Activated CD8-positive, alpha-beta memory T cell treated with anti-CD3 and anti-CD28 coated beads, Interleukin-2, amount 50 U/mL, for 4 hours (primary cell): ENCODE measurements at places on chromosomes 2 and 18.

- no peak for DNase-seq
Measured at GRCh38 chr2:130327703-130328527, 14.8 kb upstream of the IMP4 start.

DNA sequence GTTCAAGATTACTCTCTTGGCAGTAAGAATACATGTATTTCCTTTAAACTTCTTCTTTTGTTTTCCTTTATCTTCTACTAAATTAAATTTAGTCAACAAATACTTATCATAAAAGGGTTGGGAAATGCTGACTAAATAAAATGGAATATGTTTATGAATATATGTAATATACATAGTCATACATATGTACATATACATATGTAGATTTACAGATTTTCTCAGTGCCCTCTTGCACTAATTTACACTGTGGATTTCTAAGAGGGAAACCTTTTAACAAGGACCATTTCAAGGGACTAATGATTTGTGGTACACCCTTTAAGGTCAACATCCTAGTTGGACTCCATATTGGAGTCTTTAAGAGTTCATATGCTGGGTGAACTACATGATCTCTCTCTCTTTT, 37.2 kb downstream of the FAM98A start:
- no peak for DNase-seq

- DNase-seq = no peak
Measured at GRCh38 chr2:204108781-204109295, 172.3 kb downstream of the ICOS start.

DNA sequence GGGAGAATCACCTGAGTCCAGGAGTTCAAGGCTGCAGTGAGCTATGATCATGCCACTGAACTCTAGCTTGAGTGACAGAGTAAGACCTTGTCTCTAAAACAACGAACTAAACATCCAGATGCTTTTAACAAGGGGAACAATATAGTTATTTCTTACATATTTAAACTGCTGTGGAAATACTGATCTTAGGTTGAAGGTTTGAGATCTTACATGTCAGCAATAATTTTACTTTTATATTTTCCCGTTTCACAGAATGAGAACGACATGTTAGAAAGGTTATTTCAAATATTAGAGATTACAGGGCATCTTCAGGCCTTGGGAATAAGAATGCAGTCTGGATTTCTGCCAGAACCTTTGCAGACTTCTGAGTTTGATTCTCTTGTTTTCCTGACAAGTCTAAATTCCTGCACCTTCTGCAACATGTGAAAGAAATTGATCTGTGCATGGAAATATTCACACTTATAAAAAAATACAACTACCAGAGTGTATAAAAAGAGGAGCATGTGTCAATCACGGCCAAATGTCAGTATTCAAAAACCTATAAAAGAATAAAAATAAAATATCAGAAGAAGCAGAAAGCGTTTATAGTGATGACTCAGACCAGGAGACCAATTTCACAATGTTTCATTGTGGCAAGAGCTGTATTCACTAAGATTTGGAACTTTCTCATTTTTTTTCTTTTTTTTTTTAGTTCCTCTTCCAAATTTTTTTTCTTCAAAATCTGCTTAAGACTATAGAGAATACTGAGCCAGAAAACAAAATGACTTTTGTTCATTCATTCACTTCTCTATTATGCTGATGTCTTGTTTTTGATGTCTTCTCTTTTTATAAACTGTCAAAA, 29.6 kb downstream of the COLEC12 start:
- DNase-seq = no peak

DNA sequence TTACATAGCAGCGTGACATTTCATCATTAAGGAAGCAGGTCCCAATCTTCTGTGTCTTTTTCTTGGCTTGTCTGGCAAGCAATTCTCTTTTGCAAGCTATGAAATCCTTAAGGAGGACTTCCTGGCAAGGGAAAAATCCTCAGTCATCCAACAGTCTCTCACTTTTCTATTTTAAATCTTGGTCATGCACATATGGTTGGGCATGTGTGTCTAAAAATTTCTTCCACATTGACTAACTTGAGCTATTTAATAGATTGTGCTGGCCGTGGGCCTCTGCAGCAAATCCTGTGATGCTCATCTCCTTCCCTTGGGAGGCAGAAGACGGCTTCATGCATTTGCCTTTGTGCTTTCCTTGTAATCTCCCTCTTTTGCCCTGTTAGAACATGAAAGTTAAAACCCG, 634.3 kb upstream of the FANCL start:
- DNase-seq = no peak

- no peak for DNase-seq
Measured at GRCh38 chr18:62485684-62486083, 37.1 kb upstream of the ZCCHC2 start.

- no peak for DNase-seq
Measured at GRCh38 chr2:20436716-20437470, 10.0 kb upstream of the RHOB start.

DNA sequence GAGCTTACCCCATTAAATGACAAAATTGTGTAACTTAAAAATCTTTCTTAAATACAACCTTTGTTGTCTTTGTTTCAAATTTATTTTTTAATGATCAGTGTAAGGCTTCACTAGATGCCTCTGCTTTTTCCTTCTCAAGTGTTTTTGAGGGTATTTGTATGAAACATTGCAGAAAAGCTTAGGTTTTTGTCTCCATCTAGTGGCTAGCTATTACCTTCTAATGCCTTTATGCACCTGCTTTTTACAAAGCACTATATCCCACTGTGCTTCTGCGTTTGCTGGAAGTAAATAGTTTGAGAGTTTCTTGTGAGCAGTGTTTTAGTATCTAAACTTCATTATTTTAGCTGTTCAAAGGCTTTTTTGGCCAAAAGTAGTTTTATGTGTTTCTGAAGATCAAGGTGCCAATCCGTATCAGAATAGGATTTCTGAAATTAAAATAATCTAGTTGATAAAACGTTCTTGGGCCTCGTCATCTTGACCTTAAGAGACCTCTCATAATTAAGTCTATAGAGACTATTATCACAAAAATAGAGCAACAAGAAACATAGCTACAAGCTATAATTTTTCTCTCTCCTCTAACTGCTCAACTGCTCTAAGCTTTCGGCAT, 47.0 kb downstream of the IWS1 start:
- DNase-seq = no peak

DNA sequence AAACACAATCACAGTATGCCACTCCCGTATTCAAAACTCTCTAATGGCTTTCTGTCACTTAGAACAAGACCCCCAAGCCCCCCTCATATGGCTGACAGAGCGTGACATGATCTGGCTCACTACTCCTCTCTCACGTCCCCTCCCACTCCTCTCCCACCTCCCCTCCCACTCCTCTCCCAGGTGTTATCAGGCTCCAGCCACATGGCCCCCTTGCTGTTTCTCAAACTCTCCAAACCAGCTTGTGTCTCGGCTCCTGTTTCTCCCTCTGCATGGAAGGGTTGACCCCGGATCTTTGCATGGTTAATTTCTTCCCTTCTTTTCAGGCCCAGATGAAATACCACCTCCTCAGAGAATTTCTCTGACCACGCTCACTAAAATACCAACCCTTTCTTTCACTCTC, 180.8 kb downstream of the SLC8A1 start:
- DNase-seq = no peak

DNA sequence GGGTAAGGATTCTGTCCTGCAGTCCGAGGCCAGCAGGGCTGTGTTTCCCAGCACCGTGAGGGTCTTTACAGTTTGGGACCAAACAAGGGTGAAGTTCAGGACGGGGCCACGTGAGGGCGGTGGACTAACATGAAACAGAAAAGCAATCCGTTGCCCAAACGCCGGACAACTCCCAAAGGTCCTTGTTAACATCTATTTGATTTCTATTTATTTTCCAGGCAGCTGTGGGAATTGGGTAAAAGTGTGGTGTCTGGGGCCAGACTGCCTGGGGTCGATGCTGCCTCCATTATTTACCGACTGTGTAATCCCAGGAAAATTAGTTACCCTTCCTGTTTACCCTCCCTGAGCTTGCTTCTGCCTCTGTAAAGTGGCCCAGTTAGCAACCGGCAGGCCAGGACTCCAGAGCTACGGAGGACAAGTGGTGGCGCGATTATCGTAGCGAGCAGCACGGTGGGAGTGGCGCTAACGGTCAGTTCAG, 66.3 kb upstream of the TCF7L1 start:
- peak; percentile 27 for DNase-seq

DNA sequence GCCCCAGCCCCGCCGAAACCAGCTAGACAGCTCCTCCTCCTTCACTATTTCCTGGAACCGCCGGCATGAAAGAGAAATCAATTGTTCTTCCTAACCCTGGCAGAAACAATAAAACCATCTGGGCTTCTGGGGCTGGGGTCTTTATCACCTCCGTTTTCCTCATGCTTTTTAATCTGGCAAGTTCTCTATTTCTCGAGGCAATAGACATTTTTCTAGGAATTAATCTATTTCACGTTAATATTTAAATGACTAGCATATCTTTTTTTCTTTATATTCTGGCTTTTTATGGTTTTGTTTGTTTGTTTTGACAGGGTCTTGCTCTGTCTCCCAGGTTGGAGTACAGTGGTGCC, 1.4 kb upstream of the KIF1A start:
- DNase-seq = no peak

- no peak for DNase-seq
Measured at GRCh38 chr2:229713371-229714079, 830 bp downstream of the DNER start.

- no peak for DNase-seq
Measured at GRCh38 chr18:22831441-22831904, 101.7 kb upstream of the RBBP8 start.

DNA sequence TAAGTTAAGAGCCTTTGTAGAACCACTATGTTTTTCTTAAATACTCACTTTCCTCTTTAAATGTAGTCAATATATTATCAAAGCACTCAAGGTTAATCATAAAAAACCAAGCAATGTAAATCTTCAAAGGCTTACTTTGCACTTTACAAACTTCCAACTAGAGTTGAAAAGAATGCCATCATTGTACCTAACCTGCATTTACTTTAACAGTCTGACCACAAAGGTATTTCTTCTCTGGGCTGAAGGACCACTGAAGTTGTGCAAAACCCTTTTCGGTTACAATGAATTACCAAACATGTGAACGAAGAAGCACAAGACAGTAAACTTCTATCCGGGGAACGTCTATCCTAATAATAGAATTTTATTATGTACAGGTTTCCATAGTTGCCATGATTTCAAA, 3.0 kb downstream of the HNRNPLL start:
- DNase-seq = no peak

DNA sequence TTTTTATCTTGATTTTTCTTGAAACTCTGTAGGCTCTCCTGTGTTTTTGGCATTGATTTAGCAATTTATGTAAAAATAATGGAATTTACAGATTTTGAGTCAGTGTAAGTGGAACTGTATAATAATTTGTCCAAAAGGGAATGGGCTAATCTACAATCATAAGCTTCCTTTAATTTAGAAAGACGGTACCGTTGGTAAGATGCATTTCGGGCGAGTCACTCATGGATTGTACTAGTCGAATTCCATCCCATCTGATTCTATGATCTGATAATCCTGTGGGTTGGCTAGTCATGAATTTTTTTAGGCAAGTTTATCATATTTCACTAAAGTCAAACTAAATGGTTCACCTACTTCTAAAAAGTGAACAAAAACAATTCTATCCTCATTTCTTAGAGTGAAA, 133.4 kb downstream of the ZNF407 start:
- no peak for DNase-seq

GRCh38 chr2:15313657-15314056, 247.5 kb downstream of the NBAS start:
- no peak for DNase-seq

DNA sequence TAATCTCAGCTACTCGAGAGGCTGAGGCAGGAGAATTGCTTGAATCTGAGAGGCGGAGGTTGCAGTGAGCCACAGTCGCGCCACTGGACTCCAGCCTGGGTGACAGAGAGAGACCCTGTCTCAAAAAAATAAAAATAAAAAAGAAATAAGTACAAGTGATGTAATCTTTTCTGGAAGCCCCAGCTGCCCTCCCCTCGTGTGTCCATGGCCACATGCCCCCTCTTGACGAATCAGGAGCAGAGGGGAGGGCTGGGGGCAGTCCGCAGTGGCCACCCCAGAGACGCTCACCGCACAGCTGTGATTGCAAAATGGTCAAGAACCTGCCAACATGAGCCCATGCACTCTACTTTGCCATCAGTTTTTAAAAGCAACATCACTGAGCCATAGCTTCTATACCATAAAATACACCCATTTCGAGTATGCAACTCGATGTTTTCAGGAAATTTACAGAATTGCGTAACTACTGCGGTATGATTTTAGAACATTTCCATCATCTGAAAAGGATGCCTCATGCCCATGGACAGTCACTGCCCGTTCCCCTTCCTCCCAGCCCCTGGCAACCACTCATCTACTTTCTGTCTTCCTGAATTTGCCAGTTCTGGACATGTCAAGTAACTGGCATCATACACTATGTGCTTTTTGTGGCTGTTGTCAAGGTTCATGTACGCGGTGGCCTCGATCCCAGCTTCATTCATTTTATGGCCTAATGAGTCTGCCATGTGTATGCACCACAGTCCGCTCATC, 88.1 kb downstream of the NDUFA10 start:
- DNase-seq = peak; percentile 4

DNA sequence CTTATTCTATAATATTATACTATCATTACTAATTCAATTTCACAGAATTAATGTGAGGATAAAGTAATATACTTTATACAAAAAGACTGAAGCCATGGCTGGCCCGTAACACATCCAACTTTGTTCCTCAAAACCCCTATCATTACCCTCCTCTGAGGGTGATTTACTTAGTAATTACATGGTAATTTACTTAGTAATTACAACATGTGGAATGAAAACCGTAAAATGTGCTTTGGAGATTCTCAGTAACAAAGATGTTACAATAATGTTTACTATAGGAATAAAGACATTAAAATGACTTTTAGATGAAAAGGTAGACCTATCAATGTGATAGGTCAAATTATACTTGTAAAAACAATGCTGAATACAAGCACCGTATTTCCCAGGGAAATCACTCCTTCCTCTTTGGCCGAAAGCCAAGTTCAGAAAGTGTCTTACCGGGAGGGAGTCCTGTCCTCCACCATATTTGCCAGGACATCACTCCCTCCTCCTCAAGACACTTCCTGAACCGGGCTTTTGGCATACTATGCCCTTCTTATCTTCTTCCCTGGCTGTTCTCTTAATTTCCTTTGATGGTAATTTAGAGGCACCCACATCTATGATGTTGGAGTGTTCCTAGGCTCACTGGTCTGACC, 1047.8 kb downstream of the SOCS6 start:
- no peak for DNase-seq
